ENCODE measurements at places on chromosomes 7 and 10.

GRCh38 chr7:56106108-56107073, at the start of gene CHCHD2:
Gene CHCHD2 (minus strand): TSS chr7:56106476. CDS start chr7:56106413, 63 bp downstream.
- peak; percentile 97 for DNase-seq

DNA sequence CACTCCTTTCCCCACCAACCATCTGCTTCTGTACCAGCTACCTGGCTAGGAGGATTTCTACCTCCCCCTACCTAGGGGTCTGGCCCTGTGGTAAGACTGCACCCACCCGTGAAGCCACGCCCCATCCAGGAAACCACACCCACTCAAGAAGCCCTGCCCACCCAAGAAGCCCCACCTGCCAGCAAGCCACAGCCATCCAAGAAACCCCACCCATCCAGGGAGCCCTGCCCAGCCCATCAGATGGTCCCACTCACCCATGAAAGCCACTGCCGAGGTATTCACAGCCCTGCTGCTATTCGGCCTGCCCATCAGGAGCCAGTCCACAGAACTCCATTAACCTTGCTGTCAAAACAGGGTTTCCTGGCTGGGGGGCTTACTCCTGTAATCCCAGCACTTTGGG, 15.6 kb upstream of the MUC3A start:
- DNase-seq = no peak

GRCh38 chr10:53079283-53079682, 306.7 kb upstream of the MBL2 start:
- DNase-seq = no peak

DNA sequence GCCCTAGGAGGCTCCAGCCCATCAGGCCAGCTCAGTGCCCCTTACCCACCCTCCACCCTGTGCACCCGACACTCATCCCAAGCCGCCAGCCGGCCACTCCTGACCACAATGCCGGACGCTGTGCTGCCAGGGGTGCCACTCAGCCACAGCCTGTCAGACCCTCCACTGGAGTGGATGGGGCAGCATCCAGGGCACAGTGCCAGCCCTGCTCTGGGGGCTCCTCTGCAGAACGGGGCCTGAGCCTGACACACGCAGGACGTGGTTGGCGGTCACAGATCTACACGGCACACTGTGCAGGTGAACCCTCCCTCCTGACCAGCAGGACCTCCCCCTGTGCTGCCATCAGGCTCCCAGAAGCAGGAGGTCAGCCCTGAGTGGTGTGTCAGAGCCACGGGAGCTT, 114.7 kb downstream of the MAD1L1 start:
- no peak for DNase-seq

DNA sequence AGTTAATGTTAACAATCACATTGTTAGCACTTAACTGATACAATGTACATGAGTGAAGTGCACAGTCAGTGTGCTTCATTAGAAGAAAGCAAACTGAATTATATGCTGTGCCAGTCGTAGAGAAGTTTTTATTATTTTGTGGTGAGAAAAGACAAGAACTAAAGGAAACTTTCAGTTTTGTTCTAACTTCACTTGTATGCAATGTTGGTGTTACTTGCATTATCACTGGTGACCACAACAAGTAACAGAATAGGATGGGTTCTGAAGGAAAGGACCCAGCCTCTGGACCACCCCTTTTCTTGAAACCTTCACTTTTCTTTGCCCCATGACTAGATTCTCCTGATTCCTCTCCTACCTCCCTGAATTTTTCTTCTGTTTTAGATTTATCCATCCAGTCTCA, 123.3 kb upstream of the GAD2 start:
- no peak for DNase-seq

DNA sequence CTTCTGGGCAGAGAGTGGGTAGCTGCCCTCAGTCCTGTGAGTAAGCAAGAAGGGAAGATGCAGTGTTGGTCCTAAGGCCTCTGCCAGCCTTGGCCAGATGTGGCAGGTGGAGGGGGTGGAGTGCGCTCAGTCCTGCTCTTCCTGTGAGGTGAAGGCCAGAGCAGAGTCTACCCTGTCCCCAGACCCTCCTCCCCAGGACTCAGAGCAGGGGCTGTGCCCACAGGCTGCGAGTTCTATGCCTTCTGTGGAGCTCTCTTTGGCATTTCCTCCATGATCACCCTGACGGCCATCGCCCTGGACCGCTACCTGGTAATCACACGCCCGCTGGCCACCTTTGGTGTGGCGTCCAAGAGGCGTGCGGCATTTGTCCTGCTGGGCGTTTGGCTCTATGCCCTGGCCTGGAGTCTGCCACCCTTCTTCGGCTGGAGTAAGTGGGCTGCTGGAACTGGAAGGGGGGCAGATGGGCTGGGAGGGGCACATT, 4.0 kb downstream of the OPN4 start:
- no peak for DNase-seq

GRCh38 chr7:80206763-80207162, 72.1 kb downstream of the GNAI1 start:
- DNase-seq = no peak

- no peak for DNase-seq
Observed at GRCh38 chr7:135991322-135991721, 14.2 kb upstream of the MTPN start.

DNA sequence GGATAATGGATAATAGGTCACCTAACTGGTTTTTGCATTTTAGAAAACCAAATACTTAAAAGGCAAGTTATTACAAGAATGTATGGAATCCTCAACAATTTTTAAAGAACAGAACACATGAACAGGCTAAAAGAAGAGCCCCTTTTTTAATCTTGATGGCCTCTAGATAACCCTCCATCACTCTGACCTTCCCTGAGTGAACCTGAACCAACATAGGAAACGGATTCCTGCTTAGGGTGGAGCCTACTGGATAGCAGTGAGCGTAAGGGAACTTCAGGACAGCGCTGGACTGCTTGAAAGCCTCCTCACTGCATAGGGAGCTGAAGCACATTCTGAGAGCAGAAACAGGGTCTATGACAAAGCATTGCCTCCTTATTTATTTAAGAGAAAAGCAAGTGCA, 20.5 kb downstream of the TRPV5 start:
- no peak for DNase-seq

GRCh38 chr7:149670288-149670687, 103.1 kb downstream of the ZNF467 start:
- no peak for DNase-seq

- no peak for DNase-seq
Observed at GRCh38 chr7:7562736-7563135, 3.9 kb upstream of the MIOS start.

- DNase-seq = no peak
Observed at GRCh38 chr7:100674411-100675104, 1.0 kb downstream of the GNB2 start.

GRCh38 chr7:44280993-44281721, 44.2 kb downstream of the CAMK2B start:
- no peak for DNase-seq

- no peak for DNase-seq
Observed at GRCh38 chr7:82229164-82229563, 214.4 kb downstream of the CACNA2D1 start.

DNA sequence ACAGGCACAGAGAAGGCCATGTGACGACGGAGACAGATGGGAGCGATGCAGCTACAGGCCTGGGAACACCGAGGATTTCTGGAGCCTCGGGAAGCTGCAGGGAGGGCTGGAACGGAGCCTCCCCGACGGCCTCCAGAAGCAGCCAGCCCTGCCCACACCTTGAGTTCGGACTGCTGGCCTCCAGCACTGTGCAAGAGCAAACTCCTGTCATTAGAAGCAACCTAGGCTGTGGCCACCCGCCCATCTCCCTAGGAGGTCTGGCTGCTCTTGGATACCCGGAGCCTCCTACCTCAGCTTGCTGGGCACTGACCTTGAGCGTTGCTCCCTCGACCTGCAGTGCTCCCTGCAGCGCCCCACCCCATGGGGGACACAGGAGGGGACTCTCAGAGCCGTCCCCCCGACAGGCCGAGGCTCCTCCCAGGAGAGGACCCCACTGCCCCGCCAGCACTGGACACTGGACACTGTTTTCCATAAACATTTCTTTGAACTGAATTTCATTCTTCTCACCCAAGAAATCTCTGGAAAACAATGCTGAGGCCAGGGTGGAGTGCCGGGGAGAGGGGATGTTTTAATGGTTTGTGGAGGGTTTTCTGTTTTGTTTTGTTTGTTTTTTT, 22.5 kb upstream of the TNRC18 start:
- no peak for DNase-seq
